Articular chondrocyte of knee joint (primary cell): ENCODE measurements at places on chromosomes 16 and 17. TPM values are rescaled to one million over a fixed set of nuclear protein-coding genes. Genes with fewer than 3 reads are reported as not detected.

CFAP97D1 gene
- not detected in 2 replicates for total RNA-seq

SLC12A3 gene
- total RNA-seq: not detected in 2 replicates

TP53TG3B gene
- total RNA-seq: not detected in 2 replicates

METRNL gene
- 194 and 242 TPM in 2 replicates for total RNA-seq

TLCD2 gene
- 5.3 and 5.9 TPM in 2 replicates for total RNA-seq

ZNF423 gene
- total RNA-seq: 1.0 and 3.4 TPM in 2 replicates

PIP4K2B gene
- total RNA-seq: 42.5 and 42.6 TPM in 2 replicates

SLC35G3 gene
- total RNA-seq: not detected in 2 replicates

ATP2C2 gene
- not detected in 2 replicates for total RNA-seq

SLC5A11 gene
- not detected in 2 replicates for total RNA-seq

GDPD3 gene
- 0.54 and 1.4 TPM in 2 replicates for total RNA-seq

C17orf113 gene
- total RNA-seq: 0.11 and 0.26 TPM in 2 replicates

KRTAP4-1 gene
- not detected in 2 replicates for total RNA-seq

HBA2 gene
- not detected in 2 replicates for total RNA-seq

TSNAXIP1 gene
- 1.2 and 2.1 TPM in 2 replicates for total RNA-seq

GP1BA gene
- total RNA-seq: not detected in 2 replicates

CKLF gene
- 43.5 and 47.5 TPM in 2 replicates for total RNA-seq

MSI2 gene
- 30.3 and 30.5 TPM in 2 replicates for total RNA-seq

TTLL6 gene
- not detected in 2 replicates for total RNA-seq

LLGL2 gene
- 0.13 and 0.32 TPM in 2 replicates for total RNA-seq

DBNDD1 gene
- 0.97 and 1.2 TPM in 2 replicates for total RNA-seq
